Thyroid gland (tissue), 4 donors: ENCODE measurements at places on chromosomes 3 and 15. TPM values are rescaled to one million over a fixed set of nuclear protein-coding genes. Genes with fewer than 3 reads are reported as not detected.

DNA sequence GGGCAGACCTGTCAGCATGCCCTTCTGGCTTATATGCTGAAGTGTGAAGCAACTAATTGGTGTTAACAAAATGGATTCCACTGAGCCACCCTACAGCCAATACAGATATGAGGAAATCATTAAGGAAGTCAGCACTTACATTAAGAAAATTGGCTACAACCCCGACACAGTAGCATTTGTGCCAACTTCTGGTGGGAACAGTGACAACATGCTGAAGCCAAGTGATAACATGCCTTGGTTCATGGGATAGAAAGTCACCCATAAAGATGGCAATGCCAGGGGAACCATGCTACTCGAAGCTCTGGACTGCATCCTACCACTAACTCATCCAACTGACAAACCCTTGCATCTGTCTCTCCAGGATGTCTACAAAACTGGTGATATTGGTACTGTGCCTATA lies 9.4 kb downstream of the PIK3CB start:
- no peak for DNase-seq
- peaks cover 27% of the 10 kb centered on the region for H3K4me1 ChIP-seq
- H3K4me3 ChIP-seq: no peak overlapping the region
- no peaks in the 10 kb centered on the region for H3K27me3 ChIP-seq

- no peak overlapping the region for H3K4me3 ChIP-seq
- no peaks in the 10 kb centered on the region for H3K27me3 ChIP-seq
- H3K36me3 ChIP-seq: no peaks in the 10 kb centered on the region
- H3K27ac ChIP-seq: no peak overlapping the region
These were observed 106.6 kb upstream of the ALDH1A3 start for GRCh38 chr15:100772892-100773520.

Gene DPPA4
- total RNA-seq: not detected

GRCh38 chr15:51374131-51374530 lies 32.7 kb downstream of the GLDN start:
- H3K27me3 ChIP-seq: no peaks in the 10 kb centered on the region
- no peak overlapping the region for H3K4me3 ChIP-seq
- DNase-seq: no peak
- no peak overlapping the region for H3K27ac ChIP-seq
- no peaks in the 10 kb centered on the region for H3K36me3 ChIP-seq
- H3K4me1 ChIP-seq: peaks cover 8% of the 10 kb centered on the region

Gene MON1A
- total RNA-seq: 12.1 TPM

- no peaks in the 10 kb centered on the region for H3K36me3 ChIP-seq
- DNase-seq: no peak
- H3K4me1 ChIP-seq: no peaks in the 10 kb centered on the region
- H3K4me3 ChIP-seq: no peak overlapping the region
These were observed 235.5 kb downstream of the CTNNB1 start for GRCh38 chr3:41434781-41435180.

Gene PTPRG
- total RNA-seq: 81.6 TPM

Gene SI
- total RNA-seq: not detected
